ENCODE measurements at places on chromosomes 5 and 9.

- DNase-seq = no peak
Measured at GRCh38 chr9:71363286-71363961, 242.0 kb upstream of the TRPM3 start.

DNA sequence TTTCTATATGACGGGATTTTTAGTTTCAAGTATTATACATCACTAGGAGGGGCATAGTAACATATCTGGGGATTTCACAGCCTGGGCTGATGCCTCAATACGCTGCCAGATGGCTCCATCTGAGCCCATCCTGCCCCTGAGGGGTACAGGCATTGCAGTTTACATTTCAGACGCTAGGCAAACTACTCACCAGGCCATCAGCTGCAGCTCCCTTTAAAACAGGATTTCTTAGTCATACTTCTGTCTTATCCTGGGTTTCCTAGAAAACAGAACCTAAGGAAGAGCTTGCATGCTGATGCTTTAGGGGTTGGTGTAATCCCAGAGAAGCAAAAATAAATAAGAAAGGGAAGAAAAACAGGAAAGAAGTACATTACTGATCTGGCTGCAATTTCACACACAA lies 372.8 kb upstream of the PIK3R1 start:
- no peak for DNase-seq

DNA sequence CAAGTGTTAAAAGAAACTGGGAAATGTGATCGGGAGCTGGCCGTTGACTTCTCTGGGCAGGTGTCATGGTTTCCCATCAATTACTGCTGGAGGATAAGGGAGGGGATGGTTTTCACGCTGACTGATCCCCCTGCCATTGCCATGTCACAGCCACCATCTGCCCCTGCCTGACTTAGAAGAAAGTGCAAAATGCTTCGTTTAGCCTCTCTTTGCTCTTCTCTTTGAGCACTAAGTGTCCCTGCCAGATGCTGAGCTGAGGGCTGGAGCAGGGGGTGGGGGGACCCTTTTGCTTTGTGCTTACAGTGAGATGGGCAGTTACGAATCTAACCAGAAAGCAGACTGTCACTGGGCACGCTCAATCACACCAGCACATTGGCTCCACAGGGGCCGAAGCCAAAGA lies 138.4 kb upstream of the ALDH1B1 start:
- no peak for DNase-seq

DNA sequence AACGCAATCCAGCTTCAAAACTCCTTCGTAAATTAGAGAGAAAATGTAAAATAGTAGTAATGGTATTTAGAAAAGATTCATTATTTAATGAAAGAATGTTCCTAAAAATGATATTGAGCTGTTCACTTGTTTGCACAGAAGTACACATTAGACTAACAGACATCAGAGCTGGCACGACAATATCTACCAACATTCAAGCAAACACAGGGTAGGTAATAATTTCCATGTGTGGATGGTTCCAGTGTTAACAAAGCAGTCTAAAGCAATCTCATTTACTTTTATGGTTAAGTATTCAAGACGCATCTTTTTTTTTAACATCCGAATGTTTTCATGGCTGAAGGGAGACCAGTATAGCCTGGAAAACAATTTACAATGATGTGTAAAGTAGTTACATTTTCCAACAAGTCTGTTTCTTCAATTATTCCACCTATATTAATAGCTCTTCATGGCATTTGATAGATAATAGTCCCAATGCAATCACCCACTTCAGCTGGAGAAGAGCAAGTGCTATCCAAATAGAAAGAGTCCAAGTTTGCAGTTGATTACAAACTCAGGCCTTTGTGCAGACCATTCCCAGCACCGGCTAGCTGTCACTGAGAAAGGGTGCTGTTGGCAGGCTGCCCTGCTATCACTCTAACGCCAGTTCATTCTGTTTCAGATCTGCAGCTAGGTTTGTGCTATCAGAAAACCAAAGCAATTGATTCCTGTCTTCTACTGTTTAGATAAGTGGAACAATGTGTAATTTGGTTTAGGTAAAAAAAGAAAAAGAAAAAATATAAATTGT lies 458.8 kb downstream of the DTWD2 start:
- DNase-seq = no peak

DNA sequence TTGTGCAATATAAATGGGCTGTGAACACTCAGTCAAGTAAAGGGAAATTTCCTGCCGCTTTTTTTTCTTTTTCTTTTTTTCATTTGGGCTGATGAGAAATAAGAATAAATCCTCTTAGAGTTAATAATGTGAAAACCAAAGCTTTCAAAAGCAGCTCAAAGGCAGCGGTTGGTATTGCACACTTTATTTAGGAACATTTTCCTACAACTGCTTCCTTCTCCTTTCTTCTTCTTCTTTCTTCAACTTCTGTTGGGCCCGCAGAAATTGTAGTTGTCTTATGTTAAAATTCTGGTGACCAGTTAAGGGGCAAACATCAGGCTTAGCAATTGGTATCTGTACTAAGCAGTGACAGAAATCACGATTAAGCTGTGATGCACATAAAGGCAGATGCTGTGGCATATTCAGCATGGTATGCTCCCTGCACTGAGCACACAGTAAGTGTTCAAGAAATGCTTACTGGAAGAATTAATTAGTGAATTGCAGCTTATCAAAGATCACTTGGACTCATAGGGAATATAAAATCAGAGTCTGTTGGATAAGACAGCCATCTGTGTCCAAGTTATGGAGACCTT lies 85.4 kb downstream of the ANKRD55 start:
- DNase-seq = no peak

DNA sequence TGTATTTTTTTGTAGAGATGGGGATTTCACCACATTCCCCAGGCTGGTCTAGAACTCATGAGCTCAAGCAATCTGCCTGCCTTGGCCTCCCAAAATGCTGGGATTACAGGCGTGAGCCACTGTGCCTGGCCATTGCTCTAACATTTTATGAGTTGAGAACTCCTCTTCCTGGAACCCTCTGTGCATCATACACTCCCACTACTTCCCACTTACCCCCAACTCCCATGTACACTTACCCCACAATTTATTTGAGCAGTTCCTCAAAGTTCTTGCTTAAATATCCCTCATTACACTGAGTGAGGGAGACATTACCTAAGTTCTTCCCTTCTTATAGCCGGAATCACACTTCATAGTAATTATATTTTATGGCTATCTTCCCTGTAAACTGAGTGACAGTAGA lies 42.9 kb upstream of the GALNT10 start:
- no peak for DNase-seq

DNA sequence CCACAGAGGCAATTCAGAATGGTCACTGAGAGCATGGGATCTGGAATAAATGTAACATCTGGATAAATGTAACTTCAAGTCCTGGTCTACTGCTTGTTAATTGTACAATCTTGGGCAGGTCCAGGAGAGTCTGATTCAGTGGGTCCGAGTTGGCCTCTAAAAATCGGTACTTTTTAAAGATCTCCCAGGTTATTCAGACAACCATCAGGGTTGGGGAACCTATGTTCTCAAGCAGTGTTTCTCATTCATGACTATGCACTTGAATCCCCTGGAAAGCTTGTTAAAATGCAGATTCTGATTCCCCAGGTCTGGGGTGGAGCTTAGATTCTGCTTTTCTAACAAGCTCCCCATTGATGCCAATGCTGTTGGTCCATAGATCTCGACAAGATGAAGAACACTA lies 14.8 kb downstream of the ANXA1 start:
- no peak for DNase-seq

DNA sequence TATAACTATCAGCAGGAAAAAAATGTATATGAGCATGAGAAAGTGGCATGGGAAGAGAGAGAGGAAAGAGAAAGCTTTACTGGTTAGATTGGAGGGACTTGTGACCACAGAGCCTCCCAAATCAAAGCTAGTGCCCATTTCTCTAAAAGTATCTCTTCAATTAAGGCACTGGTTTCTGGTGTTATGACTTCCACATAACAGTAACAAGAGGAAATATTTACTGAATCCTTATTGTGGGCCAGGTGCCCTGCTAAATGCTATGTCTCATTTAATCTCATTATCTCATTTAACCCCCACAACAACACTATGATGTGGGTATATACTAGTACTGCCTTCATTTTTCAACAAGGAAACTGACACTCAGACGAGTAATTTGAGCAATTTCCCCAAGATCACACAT lies 221.5 kb downstream of the EBF1 start:
- DNase-seq = no peak

DNA sequence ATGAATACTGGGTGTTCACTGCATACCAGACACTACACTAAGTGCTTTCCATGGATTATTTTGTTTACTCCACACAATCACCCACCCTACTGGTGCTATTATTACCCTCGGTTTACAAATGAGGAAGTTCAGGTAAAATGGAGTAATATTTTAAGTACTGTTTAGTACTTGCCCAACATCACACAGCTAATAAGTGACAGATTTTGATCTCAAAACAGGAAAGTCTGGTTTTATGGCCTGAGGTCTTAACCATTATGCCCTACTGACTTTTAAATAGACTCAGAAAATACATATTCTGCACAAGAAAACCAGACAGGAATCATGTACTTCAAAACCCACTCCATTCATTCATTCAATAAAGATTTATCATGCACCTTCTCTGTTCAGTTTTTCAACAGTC lies 431.0 kb upstream of the TLE4 start:
- no peak for DNase-seq

DNA sequence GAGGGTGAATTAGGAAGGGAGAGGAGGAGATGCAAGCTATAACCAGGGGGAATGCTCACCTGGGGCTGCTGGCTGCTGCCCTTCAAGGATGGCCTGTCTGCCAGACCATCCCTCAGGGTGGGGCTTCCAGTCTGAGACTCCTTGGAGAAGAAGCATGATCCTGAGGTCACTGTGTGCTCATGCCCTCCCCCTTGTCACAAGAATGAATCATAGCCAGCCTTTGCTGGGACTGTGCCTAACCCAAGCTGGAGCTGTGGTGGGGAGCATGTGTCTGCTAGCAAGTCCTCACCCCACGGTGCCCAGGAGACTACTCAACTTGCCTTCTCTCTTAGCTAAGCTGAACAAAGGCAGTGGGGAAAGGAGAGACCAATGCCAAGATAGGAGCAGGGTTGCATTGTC lies 463.6 kb downstream of the SPOCK1 start:
- no peak for DNase-seq

GRCh38 chr9:126641118-126641851 lies 27.6 kb downstream of the LMX1B start:
- no peak for DNase-seq

DNA sequence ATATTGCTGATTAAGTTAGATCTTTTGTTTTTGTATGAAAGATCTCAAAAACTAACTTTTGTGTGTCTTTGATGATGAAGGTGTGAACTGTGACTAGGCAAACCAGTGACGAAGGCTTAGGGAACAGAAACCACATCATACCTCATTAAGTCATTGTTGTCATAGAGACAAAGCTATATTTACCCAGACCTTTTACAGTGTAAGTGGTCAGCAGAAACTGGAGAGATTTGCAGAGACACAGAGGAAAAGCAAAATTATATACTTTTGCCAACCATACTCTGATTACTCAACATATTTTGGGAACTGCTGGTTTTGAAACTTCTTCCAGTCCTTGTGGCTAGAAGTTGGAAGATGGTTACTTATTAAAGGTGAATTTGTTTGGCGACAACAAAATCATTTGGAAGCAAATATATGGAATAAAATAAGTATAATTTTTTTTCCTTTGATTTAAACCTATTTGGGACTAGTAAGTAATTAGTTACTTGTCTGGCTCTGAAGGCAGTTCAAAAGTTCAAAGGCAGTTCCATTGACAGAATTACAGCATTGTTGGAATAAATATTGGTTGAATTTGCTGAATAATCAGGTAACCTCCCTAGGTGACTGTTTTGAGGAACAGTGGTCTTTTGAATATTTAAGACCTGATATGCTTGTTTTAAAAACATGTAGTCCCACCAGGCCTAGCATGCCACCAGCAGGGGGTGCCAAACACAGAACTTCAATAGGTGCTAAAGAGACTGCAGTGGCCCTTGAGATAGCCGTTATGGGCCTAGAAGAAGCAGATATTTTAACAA lies 103.8 kb downstream of the RPS23 start:
- DNase-seq = peak; percentile 72

GRCh38 chr5:110058175-110058574 lies 368.4 kb downstream of the MAN2A1 start:
- DNase-seq = no peak

GRCh38 chr9:89562186-89562814 lies 42.5 kb upstream of the GADD45G start:
- no peak for DNase-seq

GRCh38 chr9:113568081-113568435 lies 104.5 kb downstream of the RGS3 start:
- no peak for DNase-seq

- no peak for DNase-seq
Measured at GRCh38 chr9:78143281-78144007, 92.4 kb upstream of the CEP78 start.

DNA sequence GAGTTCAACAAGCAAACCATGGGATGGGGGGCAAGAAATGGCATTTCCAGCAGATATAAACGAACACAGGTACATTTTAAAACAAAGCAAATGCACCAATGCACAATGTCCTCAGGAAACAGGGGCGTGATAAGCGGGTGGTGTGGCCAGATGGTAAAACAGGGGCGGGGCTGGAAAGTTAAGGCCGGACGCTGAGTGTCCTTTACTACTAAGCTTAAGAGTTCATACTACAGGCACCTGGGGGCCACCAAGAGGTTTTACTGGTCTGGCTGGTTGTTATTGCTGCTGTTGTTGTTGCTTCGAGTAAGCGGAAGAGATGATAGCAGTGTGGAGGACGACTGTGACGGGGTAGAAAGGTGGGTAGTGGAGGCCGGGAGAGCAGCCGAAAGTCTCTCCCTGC lies 99.8 kb downstream of the ATPSCKMT start:
- DNase-seq = no peak

Measured in activated CD4-positive, alpha-beta memory T cell treated with anti-CD3 and anti-CD28 coated beads, Interleukin-2, amount 10 ng/mL, durations not matched to agents 7 days and 5 days (primary cell).